Activated T-helper 17 cell treated with anti-CD3 and anti-CD28 coated beads, Interleukin-2, amount 50 U/mL, for 72 hours (primary cell): ENCODE measurements at places on chromosomes 5 and 9. TPM values are rescaled to one million over a fixed set of nuclear protein-coding genes. Genes with fewer than 3 reads are reported as not detected.

Gene TAF9
- total RNA-seq = 89.0 TPM

Gene PHF24
- total RNA-seq = not detected

Gene CD72
- total RNA-seq = 7.5 TPM

Gene PCDHGB5
- total RNA-seq = 0.09 TPM

Gene LCP2
- total RNA-seq = 204 TPM

Gene HMMR
- total RNA-seq = 79.8 TPM

Gene AMACR
- 5.4 TPM for total RNA-seq

Gene LHX3
- total RNA-seq = 0.16 TPM

Gene LCN9
- not detected for total RNA-seq
